ENCODE measurements at places on chromosomes 12 and 14.

- no peak for DNase-seq
These were observed 147.5 kb downstream of the ADCK1 start for GRCh38 chr14:77947372-77947771.

DNA sequence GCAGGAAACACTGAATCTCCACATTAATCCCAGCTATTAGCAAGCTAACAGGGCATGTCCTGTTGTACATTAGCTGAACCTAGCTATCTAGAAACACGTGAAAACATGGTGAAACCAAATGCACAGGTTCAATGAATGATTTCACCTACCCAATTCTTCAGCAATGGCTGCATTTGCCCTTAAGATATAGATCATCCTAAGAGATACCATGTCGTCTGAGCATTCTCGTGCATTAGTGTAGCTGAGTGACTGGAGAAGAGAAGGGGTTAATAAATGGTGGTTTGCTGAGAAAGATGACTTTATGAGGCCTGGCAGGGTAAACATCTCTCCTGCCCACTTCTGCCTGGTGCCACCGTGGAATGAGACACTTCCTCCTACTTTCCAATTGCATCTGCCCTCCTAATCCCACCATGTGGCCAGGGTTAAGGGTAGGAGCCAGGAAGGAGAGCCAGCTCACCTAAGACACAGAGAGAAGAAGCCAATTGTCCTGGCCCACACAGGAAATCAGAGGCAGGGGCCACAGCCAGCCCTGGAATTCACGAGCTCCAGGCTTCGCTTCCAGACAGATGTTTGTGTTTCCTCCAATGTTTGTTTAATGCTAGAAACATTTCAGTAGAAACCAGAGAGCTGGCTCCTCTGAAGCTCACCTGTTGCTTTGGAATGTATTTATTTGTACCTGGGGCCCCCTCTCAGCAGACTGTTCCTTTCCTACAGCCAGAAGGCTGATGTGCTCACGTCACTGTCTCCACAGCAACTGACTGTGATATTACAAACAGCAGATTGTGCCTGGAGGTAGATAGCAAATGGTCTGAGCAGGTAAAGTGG lies 126.0 kb upstream of the PARP11 start:
- no peak for DNase-seq

DNA sequence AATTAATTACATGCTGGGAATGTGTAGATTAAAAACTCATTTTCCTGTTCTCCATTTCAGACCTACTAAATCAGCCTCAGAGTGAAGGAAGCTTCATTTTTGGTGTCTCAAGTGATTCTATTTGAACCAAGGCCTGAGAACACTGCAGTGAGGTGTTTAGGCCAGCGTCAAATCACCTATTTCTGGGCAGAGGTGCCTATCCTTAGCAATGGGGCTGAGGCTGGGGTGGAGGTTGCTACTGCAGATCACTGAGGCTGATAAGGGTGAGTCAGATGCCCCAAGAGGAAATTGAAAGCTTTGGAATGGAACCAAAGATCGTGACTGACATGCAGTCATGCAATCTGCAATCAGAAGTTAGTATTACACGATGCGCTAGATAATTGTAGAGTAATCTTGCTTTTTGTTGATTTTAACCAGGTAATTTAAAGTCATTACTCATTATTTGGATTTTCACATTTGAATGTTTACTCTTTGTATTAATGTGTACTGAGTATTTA lies 4.4 kb downstream of the TXNRD1 start:
- no peak for DNase-seq

DNA sequence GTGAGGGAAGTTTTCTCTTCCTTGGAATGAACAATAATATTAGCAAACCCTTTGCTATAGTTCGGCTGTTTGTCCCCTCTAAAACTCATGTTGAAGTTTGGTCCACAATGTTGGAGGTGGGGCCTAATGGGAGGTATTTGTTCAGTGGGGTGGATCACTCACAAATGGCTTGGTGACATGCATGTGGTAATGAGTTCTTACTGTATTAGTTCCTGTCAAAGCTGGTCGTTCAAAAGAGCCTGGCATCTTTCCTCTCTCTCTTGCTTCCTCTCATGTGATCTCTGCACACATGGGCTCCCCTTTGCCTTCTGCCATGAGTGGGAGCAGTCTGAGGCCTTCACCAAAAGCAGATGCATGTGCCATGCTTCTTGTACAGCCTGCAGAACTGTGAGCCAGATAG lies 13.1 kb upstream of the PPP4R4 start:
- DNase-seq: no peak

DNA sequence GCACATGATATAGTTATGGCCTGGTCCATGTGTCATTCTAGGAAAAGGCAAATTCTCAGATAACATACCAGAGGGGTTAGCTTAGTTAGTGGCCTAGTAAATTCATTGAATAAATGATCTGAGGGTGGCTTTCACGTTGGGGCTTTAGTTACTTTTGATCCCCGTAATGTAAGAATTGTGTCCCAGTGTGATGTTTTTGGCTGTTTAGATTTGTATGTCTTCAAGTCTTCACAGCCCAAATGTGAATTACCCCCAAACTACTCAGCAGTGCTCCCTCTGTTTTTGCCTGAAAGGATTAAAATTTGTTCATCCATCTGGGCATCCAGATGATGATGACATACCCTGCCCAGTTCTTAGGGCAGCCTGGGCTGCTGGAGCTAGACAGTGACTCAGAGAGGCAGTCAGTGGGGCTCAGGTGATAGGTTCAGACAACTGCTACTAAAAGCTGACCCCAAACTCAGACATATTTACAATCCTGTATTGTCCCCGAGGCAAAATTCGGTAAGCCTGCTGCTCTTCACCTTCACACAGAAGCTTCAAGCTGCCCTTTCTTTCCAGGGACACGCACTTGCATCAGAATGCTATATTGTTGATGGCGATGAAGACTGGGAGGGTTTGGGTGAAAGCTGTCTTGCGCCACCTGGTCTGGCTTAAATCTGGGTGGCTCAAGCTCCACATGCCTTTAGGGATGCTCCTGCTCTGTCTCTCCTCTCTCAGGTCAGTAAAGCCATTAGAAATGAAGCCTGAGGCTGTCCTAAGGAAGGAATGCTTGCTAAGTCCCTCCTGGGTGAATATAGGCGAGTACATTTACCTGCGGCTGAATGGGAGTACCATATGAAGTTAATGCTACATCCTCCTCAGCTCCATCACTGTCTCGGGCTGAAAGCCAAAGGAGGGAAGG lies 10.3 kb downstream of the GPRC5D start:
- DNase-seq: peak; percentile 45

GRCh38 chr14:62443796-62444195 lies 601.5 kb downstream of the KCNH5 start:
- DNase-seq: no peak

GRCh38 chr12:42794806-42795205 lies 205.3 kb upstream of the PRICKLE1 start:
- no peak for DNase-seq

GRCh38 chr14:37573356-37573755 lies 21.7 kb downstream of the FOXA1 start:
- DNase-seq: no peak

DNA sequence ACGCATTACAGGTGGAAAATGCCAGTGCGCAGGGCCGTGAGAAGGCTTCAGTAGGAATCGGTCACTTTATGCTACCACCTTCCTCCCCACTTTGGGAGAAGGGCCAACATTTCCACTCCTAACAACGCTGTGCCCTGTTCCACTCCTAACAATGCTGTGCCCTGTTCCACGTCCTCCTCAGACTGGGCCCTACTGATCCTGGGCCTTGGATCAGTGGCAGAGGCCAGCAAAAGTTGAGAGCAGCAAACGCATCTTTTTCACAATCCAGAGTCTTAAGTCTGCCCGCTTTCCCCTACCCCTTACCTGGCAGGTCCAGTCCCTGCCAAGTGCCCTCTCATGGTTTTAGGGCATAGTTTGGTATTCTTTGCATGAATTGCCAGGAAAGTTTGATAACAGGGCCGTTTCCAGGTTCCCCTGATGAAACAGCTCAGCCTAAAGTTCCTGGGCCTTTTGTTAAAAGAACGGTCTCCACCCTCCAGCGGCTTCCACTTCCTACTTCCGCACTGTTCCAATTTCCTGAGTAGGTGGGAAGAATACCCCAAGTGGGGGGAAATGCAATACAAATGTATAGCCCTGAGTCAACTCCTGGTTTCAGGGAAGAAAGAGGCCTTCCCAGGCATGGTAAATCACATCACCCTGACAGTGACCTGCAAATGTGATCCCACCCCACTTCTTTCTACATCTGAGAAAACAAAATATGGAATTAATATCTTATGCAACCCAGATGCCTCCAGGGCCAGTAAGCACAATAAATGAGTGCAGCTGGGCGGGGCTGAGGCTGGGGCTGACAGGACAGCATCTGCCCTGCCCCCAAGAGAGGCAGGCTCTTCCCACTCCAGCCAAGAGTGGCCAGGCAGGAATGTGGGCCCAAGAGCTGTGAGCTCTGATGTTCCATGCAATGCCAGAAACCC lies 15.0 kb downstream of the KCTD10 start:
- DNase-seq: no peak

DNA sequence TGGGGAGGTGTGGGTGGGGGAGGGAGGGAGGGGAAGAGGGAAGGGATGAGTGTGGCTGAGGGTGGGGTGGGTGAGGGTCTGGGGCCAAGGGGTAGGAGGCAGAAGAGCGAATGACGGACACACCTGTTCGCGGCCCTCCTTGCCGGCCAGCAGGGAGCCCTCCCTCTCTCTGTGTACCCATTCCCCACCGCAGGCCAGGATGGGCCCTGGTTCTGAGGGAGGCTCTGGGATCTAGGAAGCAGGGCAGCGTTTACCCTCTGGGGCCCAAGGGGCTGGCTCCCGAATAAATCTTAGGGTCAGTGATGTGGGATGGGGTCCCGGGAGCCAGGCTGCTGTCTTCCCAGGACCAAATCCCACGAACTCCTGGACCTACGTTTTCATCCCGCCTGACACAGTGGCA lies 46.0 kb upstream of the ESRRB start:
- no peak for DNase-seq

DNA sequence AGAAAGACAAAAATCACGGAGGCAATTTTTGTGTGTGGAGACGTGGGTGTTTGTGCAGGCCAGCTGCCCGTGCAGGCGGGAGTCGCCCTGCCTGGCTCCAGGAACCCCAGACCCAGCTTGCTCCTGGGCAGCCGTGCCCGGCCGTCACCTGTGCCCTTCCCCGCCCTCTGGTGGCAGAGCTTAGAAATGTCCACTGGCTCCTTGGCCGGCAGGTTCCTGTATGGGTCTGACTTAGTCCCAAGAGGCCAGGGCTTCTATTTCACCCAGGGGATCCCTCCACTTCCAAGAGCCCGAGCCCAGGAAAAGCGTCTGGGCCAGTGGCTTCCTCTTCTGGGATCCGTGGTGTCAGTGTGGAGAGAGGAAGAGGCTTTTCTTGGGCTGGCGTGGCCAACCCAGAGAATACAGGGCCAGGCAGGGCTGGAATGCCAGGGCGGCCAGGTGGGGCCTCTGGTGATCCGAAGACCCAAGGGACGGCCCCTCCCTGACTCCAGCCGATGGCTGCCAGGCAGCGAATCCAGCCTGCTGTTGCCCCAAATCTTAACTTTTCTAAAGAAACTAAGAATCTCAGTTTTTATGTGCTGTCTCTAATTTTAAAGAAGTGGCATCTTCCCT lies 120.9 kb downstream of the TMEM132C start:
- DNase-seq: peak; percentile 75

- DNase-seq: no peak
These were observed 61.4 kb downstream of the KICS2 start for GRCh38 chr12:64160711-64161060.

DNA sequence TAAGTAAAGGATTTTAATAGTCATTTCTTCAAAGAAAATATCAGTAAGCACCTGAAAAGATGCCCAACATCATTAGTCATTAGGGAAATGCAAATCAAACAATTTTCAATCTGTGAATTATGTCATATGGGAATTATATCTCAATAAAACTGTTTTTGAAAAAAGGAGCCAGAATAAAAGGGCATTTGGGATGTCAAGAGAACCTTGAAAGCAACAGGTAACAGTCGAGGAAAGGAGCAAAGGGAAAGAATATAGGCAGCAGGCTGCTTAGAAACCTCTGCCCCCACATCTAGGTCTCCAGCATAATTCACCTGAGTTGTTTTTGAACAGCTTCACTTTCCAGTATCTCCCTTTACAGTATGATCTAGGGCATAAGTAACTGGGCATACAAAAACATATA lies 12.2 kb downstream of the RAD9B start:
- DNase-seq: no peak

DNA sequence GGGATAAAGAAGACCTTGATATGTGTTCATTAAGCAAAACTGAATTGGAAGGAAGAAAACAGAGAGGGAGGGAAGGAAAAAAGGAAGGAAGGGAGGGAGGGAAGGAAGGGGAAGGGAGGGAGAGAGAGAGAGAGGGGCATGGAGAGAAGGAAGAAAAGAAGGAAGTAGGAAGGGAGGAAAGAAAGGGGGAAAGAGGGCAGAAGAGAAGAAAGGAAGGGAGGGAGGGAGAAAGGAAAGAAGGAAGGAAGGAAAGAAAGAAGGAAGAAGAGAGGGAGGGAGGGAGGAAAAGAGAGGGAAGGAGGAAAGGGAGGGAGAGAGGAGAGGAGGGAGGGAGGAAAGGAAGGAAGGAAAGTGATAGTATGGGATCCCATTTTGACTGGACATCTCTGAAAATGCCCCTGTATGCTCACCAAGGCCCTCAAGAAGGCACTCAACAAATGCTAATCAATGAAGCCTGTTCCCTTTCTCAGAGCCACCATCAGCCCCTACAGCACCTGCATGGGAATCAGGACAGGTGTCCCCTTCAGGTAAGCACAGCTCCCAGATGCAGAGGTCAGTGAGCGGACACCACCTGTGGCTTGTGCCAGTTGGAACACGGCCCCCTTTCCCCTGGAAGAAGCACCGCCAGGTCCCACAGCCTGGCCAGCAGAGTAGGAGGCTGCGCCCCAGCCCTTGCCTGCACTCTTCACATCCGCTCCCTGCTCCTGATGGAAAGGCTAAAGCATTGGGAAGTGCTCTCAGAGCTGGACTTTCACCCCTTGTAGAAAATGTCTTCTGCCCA lies 161.4 kb upstream of the DIO3 start:
- DNase-seq: no peak

DNA sequence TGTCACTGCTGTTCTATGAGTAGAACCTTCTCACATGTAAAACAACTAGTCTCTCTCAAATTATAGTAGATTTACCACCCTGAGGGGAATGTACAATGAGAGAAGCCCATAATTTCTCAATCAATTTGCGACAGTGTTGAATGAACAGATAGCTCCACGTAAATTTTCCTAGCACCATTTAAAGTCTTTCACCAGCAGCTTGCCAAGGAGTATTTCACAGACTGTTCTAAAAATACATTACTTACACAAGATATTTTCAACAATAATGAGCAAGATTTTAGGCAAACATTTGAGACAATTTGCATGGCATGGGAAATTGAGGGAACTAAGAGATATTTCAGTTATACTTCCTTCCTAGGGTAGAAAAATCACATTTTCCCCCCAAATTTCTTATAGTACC lies 151.6 kb downstream of the KICS2 start:
- DNase-seq: no peak

- DNase-seq: peak; percentile 44
These were observed 72.2 kb downstream of the ST8SIA1 start for GRCh38 chr12:22262309-22262708.

DNA sequence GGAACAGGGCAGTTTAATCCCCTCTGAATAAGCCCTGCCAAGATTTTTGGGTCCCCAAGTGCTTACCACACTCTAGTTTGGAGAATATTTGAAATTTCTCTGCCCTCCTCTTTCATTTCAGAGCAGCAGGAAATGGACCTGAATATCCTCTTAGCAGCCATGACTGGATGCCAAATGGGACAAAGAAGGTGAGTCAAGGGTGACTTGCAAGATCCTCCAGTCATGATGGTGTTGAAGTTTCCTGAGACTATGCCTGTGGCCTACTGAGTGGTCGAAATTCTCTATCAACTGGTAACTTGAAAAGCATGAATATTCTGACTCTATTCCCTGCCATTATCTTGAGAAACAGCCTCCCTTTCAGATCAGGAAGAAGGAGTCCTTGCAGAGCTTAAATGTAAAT lies 1674.7 kb upstream of the SEL1L start:
- no peak for DNase-seq

Measured in NCI-H82 (cell line).